ENCODE measurements at places on chromosomes 16 and 17.

- peak; percentile 60 for DNase-seq
These were observed 7.1 kb upstream of the CNP start for GRCh38 chr17:41959336-41960095.

DNA sequence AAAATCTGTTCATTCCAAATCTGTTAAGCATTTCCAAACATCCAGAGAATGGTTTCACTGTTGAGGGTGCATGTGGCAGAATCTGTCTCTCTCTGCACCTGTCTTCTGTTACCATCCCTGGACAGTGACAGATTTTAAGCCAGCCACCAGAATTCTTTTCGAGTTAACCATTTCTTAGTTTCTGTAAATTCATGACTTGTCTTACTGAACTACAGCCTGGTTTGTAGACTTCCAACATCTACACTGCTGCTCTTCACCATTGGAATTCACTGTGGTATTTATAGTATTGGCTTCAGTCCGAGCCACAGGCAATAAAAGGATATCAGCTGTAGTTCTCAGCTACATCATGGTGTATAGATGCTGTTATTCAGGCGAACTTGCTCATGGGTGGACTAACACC, 47.6 kb downstream of the GOSR1 start:
- no peak for DNase-seq

DNA sequence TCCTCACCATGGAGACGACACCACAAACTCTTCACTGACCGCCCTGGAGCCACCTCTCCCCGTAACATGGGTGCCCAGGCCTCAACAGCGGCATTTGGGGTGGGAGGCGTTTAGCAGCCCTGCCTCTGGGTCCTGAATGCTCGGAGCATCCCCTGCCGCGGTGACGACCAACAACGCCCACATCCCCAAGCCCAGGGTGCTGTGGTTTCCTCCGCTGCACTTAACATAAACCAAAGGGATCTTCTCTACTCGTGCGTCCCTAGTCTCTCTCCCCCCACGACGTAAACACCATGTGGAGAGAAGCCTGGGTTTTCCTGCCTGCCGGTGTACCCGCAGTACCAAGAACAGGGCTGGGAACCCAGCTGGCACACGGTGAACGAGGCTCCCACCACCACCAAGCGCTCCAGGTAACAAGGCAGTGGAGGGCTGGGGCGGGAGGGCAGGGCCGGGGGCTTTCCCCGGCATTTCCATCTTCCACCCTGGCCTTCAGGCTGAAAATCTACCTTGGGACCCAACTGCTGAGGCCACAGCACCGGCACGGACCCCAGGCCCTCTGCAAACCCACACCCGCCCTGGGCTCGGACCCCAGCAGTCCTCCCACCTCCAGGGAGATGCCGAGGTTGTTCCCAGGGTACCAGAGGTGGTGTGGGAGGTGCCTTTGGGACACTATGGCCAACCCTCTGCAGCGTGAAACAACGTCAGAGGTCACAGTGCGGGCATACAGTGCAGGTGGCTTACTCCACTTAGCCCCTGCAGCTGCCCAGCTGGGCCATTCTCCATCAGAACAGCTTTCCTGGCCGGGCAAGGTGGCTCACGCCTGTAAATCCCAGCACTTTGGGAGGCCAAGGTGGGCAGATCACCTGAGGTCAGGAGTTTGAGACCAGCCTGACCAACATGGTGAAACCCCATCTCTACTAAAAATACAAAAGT, 54.3 kb downstream of the TIMM22 start:
- no peak for DNase-seq

- DNase-seq, result no peak
These were observed 80.0 kb downstream of the CDRT15 start for GRCh38 chr17:14156689-14157088.

DNA sequence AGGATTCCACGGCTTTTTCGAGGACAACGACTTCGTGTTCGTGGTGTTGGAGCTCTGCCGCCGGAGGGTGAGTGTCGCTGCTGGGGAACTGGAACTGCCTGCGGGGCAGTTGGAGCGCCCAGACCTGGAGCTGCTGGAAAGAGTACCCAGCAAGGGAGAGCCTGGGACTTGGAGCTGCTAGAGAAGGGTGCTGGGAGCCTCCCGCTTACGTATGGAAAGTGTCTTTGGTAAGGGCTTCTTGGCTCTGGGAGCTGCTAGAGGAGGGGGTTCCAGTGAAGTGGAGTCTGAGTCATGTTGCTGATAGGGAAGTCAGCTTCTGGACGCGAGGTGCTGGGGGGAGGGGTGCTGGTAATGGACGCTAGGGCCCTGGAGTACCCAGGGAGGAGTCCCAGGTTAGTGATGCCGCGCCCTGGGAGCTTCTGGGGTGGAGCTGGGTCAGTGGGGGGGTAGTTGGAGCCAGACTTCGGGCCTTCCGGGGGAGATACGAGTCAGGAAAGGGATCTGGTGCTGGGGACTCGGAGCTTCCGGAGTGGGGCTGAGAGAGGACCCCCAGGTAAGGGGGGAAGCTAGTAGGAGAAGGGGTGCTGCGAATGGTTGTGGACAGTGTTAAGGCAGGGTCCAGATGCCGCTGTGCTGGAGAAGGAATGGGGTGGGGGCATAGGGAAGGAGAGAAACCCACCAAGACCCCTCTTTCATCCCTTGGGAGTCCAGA, 741 bp downstream of the PLK1 start:
- DNase-seq, result peak; percentile 25

DNA sequence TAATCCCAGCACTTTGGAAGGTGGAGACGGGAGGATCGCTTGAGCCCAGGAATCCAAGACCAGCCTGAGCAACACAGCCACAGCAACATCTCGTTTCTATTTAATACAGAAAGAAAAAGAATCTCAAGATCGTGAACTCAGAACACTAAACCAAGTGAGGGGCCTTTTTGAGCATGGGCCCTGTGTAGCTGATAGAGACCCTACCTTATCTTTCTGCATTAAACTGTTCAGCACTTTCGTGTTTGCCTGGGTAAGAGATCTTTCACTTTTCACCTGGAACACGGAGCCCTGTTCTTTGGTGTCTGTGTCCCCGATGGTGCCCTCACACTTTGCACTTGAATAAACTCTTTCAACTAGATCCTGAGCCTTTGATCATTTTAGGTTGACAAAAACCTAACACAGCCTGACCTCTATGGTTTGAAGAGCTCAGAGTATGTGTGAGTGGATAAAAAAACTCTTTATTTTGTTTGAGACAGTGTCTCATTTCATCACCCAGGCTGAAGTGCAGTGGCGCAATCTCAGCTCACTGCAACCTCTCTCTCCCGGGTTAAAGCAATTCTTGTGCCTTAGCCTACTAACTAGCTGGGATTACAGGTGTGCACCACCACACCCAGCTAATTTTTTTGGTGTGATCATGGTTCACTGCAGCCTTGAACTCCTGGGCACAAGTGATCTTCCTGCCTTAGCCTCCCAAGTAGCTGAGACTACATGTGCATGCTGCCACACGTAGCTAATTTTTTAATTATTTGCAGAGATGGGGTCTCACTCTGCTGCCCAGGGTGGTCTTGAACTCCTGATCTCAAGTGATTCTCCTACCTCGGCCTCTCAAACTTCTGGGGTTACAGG, 83.8 kb upstream of the GRIN2A start:
- peak; percentile 60 for DNase-seq

DNA sequence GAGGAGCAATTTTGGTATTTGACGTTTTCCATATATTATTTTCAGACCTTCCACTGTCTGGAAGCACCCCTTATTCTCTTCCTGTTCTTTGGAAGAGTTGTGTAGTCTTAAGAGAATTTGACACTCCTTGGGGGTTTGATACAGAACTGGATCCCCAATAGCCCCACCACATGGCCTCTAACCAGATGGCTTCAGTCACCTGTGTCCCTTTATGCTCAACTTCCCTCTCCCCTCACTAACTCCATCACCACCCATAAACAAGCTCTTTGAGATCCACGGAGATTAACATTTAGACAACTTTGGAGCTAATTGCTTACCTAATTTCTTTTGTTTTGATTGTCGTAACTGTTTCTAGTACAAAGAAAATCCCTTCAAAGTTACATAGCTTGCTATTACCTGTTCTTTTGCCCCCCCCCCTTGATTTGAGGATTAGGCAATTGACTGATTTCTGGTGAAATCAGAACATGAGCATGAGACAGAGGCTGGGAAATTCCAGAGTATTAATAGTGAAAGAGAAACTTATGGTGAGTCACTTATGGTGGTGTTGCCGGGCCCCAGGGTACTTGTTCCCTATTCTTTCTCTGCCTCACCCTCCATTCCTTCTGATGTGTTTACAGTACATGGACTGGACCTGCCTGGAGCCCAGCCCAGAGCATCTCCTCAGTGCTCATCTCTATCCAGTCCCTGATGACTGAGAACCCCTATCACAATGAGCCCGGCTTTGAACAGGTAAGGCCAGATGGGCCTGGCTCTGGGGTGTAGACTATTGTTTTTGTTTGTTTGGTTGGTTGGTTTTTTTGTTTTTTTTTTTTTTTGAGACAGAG, 7.5 kb downstream of the UBE2Z start:
- no peak for DNase-seq

- no peak for DNase-seq
These were observed 116.5 kb downstream of the HS3ST3B1 start for GRCh38 chr17:14417336-14417735.

GRCh38 chr16:27838536-27839175, 224.9 kb downstream of the GSG1L start:
- no peak for DNase-seq

GRCh38 chr16:57821149-57821971, 19.1 kb upstream of the KIFC3 start:
- no peak for DNase-seq

- no peak for DNase-seq
These were observed 23.3 kb upstream of the ALKBH5 start for GRCh38 chr17:18160128-18160856.

DNA sequence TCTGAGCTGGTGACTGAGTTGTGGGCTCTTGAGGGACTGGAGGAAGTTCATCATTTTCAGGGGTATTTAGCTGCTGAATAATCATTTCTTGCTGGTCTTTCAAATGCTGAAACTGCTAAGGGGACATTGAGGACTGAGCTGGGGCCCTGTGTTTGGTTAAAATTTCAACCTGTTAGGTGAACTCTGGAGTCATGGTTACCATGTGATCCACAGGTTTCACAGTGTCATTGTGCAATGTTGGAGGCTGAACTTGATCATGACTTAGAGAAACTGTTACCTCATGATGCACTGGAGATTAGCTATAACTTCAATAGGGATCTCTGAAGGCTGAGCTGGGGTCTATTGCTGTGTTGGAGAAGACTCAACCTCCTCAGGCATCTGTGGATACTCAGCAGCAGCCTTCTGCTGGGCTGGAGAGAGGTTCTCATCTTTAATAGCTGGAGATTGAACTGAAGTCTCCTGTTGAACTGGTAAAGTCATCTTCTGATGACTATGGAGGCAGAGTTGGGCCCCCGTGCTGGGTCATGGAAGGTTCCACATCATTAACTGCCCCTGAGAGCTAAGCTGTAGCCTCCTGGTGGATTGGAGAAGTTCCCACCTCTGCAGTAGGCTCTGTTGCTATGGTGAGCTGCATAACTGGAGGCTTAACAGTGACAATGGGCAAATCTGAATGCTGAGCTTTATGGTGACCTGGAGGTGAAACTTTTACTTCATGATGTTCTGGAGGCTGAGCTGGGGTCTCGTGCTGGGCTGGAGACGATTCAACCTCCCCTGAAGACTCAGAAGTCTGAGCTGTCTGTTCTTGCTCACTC, 15.2 kb downstream of the RDM1 start:
- no peak for DNase-seq

GRCh38 chr17:79142375-79142774, 67.8 kb downstream of the ENGASE start:
- no peak for DNase-seq

DNA sequence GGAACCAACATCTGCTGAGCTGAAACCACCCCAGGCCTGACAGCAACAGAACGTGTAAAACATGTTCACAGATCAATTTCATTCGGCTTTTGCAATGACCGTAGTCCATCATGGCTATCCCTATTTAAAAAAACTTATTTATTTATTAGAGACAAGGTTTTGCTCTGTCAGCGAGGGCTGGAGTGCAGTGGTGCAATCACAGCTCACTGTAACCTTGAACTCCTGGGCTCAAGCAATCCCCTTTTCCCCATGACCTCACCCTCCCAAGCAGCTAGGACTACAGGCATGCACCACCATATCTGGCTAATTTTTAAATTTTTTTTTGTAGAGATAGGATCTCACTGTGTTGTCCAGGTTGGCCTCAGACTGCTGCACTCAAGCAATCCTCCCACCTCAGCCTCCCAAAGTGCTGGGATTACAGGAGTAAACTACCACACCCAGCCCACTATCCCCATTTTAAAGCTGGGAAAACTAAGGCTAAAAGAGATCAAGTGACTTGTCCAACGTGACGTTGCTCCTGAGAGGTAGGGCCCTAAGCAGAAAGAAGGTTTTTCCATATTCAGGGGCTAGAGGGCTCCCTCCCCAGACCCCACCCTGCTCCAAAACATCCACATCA, 77.7 kb downstream of the MYH11 start:
- DNase-seq, result no peak

DNA sequence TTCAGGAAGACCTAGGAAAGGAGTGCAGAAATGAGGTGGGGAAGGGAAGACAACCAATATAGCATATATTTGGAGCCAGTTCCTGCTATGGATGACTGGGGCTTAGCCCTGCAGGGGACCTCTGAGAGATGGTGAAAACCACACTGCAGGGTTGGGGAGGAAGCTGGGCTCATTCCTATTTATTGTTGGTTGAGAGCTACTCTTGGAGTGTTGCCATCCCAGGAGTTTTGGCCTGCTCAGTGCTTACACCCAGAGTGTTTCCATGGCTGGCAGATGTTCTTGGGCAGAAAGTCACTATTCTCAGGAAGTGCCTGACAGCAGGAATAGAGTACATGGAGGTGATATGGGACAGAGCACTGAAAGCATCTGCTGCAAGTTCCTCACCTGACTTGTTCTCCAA, 145.8 kb downstream of the SPACA3 start:
- DNase-seq, result no peak

GRCh38 chr17:35738519-35739133, 7.2 kb downstream of the RASL10B start:
- DNase-seq, result no peak

DNA sequence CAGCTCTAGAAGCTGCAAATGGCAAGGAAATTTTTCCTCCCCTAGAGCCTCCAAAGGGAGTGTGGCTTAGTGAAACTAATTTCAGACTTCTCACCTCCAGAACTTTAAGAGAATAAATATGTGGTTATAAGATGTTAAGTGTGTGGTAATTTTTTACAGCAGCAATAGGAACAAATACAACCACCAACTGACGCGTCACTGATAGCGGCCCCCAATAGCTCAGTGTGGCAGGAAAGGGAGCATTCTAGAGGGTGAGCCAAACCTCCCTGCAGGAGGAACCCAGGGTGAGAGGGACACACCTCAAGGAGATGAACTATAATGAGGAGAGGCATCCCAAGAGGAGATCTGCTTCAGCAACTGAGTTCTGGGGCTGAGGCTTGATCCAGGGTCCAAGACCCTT, 4.0 kb downstream of the CCL4 start:
- DNase-seq, result no peak

GRCh38 chr16:50917950-50918703, 176.2 kb downstream of the CYLD start:
- DNase-seq, result peak; percentile 27

- DNase-seq, result no peak
These were observed 358.2 kb downstream of the KIF2B start for GRCh38 chr17:54180950-54181349.

DNA sequence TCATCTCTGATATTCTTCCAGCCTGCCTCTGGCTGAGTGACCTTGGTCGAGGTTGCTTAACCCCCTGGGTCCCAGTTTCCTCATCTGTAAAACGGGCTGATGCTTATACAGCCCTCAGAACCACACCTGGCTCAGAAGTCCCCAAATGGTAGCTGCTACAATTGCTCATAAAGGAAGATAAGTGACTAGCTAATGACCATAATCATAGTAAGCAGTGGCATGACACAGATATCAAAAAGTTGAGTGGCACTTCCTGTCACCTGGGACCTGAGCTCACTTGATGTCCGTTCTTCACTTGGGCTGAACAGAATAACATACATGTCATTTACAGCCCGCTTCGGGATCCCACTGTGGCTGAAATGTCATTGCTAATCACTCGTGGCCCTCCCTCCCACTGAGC, 1.8 kb downstream of the MGRN1 start:
- no peak for DNase-seq
